ENCODE measurements at places on chromosomes 4 and X.

- no peak for DNase-seq
These were observed 136.8 kb downstream of the C4orf33 start for GRCh38 chr4:129232589-129233337.

DNA sequence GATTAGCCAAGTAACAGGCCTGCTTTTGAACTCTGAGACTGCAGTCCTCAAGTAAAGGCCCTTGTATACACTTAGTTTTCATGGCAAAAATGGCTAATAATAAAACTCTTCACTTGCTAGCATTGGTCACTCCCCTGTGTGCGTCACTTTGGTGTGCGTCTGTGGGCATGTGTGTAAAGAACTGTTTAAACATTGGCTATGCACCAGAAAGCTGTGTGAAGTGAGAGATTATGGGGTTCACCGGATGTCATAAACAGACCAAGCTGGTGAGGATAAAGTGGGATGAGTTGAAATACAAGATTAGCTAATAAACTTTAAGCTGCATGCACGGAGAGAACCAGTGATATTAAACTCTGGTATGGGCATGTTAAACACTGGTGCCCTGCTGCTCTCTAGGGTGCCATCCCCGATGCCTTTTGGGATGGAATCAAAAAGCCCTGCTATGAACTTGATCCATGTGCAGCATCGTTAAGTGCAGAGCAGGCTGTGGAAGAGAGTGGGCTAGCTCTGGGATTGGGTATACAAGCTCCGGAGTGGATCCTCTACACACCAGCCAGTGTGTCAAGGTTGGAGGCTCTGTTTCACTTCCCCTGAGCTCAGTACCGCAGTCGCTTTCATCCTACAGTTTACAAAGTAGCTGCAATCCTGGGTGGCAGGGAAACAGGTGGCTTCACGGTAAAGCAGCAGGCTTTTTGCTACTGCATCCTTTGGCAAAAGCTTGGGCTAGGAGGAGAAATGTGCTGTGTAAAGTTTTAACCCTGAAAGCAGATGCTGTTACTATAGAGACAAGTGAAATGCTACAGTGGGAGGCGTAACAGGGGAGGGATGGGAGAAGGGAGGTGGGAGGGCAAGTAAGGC lies 108.3 kb upstream of the SLC4A4 start:
- no peak for DNase-seq

- no peak for DNase-seq
These were observed 2.1 kb upstream of the RHOH start for GRCh38 chr4:40194602-40195161.

GRCh38 chrX:1416965-1417760 lies 25.2 kb upstream of the SLC25A6 start:
- DNase-seq, result no peak

- no peak for DNase-seq
These were observed 142.5 kb downstream of the PPARGC1A start for GRCh38 chr4:23747281-23747735.

GRCh38 chrX:100417681-100418080 lies 7.6 kb upstream of the PCDH19 start:
- DNase-seq, result no peak

DNA sequence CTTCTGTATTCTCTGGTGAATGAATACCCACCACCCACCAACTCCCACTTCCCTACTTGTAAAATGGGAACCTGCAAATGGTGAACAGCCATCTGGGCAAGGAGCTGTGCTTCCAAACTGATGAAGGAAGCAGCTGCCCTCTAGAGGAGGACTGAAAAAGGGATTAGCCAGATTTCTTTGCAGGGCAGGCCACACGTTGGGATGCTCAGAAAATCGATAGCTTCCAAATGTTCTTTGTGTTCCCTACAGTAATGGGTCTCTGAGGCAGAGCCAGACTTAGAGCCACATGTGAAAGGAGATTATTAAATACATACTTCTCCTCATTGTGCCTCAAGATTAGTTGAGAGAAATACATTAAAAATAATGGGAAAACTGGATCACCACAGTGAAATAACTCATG lies 39.3 kb upstream of the LPAR4 start:
- DNase-seq, result no peak

Measured in hepatic stellate cell (primary cell).